ENCODE measurements at places on chromosomes 4 and X.

DNA sequence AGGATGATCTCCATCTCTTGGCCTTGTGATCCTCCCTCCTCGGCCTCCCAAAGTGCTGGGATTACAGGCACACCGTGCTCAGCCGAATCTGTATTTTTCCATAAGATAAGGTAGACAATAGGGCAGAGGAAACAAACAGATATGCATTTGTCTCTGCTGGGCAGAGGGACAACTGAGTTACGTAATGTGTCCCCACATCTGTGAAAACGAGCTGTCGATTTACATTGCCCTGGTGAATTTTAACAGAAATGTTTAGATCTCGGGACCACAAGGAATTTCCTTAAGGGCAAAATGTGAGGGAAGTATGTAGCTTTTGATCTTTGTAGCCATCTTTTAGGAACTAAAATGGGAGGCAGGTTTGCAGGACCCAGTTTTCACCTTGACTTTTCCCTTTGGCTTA is 189.7 kb downstream of the TRIML1 start:
- DNase-seq = no peak

- no peak for DNase-seq
Observed at GRCh38 chr4:128917781-128918180, 108.3 kb downstream of the JADE1 start.

- no peak for DNase-seq
Observed at GRCh38 chr4:73901031-73901430, 31.8 kb downstream of the CXCL1 start.

DNA sequence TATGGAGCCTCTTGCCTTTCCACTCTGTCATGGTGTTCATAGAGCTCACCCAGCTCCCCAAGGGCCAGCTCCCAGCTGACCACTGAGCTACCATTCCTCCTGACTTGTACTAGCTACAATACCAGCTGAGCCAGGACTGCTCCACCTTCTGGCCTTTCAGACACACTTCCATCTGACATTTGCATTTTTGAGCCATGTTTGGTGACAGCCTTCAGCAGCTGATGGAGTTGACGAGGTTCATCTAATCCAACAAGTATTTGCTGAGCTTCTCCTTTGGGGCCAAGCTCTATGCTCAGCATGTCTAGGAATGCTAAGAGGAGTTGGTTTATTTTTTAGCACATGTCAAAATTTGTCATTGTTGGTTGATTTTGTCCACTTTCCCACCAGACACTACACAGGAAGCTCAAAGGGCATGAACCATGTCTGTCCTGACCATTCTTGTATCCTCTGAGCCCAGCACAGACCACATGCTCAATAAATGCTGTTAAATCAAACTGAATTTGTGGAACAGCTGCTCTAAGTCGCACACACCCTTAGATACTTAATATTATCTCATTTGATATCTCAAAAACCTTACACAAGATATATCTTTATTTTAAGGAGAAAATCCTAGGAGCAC is 142.6 kb upstream of the PPARGC1A start:
- DNase-seq = peak; percentile 34

- no peak for DNase-seq
Observed at GRCh38 chrX:100350704-100351489, 59.2 kb downstream of the PCDH19 start.

- no peak for DNase-seq
Observed at GRCh38 chr4:47577779-47578553, 92.9 kb downstream of the ATP10D start.

DNA sequence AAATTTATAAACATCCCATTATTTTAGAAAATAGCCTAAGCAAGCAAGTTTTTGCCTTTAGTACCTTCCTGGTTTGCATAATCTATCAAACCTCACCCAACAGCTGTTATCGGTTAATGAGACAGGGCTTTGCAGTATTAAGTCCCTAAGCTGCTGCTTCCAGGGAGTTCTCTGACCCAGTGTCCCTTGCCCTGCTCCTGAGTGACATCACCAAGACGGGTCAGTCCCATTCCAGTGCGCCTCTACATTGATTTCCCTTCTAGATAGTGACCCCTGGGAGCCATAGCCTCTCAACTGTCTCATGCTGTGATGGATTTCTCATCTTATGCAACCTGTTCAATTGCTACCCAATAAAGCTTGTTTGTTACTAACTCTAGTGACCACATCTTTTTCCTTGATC is 410.4 kb downstream of the SPOCK3 start:
- no peak for DNase-seq

Data from NCI-H524 (cell line).